Progenitor cell of endocrine pancreas (in vitro differentiated cells): ENCODE measurements at places on chromosomes 3 and 15.

GRCh38 chr15:101288905-101289513 lies 6.0 kb downstream of the SNRPA1 start:
- H3K4me1 ChIP-seq, result peaks cover 10% of the 10 kb centered on the region
- H3K27ac ChIP-seq, result peak overlapping the region; percentile 4
- no peaks in the 10 kb centered on the region for H3K27me3 ChIP-seq
- no peak for DNase-seq

DNA sequence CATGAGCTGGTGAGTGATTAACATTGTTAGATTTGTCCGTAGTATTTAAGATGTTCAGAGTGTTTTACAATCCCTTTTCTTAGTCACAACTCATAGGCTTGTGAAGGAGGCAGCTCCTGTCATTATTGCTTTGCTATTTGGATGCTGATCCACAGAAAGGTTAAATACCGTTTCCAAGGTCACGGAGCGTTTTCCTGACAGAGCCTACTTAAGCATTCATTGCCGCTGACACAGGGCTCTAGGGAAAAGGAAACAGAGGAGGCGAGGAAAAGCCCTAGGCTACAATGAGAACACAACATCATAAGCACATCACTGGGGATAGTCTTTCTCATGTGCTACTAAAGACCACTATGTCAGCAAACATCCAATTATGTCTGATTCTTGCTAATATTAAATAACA lies 38.5 kb upstream of the CPB1 start:
- peaks cover 3% of the 10 kb centered on the region for H3K4me1 ChIP-seq
- no peaks in the 10 kb centered on the region for H3K27me3 ChIP-seq
- no peak overlapping the region for H3K27ac ChIP-seq
- H3K36me3 ChIP-seq, result no peaks in the 10 kb centered on the region
- no peak overlapping the region for H3K4me3 ChIP-seq

GRCh38 chr3:136503056-136503455 lies 249.1 kb downstream of the STAG1 start:
- H3K4me3 ChIP-seq, result no peak overlapping the region
- H3K4me1 ChIP-seq, result no peaks in the 10 kb centered on the region
- DNase-seq, result no peak
- no peaks in the 10 kb centered on the region for H3K27me3 ChIP-seq
- peaks cover 9% of the 10 kb centered on the region for H3K36me3 ChIP-seq

- H3K4me3 ChIP-seq, result no peak overlapping the region
- peaks cover 3% of the 10 kb centered on the region for H3K4me1 ChIP-seq
- H3K27ac ChIP-seq, result no peak overlapping the region
- no peaks in the 10 kb centered on the region for H3K36me3 ChIP-seq
- no peak for DNase-seq
Measured at GRCh38 chr15:88719654-88720053, 80.8 kb downstream of the ISG20 start.

DNA sequence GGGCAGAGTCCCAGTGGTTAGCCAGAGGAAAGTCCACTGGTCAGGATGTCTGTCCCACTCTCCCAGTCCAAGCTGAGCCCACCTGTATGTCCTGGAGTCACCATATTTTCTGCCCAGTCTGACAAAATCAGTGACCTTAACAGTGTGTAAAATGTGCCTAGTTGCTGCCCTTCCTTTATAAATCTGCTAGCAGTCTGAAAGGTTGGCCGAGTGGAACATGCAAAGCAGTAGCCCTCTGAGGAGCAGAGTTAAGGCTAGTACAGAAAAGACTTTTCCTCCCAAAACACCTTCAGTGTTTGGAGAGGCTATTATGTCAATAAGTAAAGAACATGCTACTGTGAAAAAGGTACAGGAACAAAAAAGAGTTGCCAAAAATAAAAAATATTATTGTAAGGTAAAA lies 15.3 kb downstream of the TTC21A start:
- H3K4me1 ChIP-seq, result peaks cover 12% of the 10 kb centered on the region
- peaks cover 1% of the 10 kb centered on the region for H3K36me3 ChIP-seq
- no peak for DNase-seq
- H3K4me3 ChIP-seq, result no peak overlapping the region
- no peaks in the 10 kb centered on the region for H3K27me3 ChIP-seq
- H3K27ac ChIP-seq, result no peak overlapping the region

DNA sequence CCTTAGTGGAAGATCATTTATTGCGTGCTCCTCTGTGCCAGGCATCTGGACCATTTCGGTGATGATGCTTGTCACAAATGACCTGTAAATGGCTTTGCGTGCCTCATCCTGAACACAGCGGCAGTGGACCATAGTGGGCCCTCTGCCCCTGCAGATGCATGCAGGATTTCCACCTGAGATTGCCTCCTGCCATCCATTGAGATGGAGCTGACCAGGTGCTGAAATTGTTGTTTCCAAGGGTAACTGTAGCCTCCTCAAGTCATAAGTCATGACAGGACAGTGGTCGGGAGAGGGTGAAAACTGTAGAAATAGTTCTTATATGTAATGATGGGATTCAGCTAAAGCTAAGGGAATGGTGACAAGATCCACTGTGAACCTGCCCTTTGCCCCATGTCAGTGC lies 35.5 kb downstream of the CLSTN2 start:
- DNase-seq, result no peak
- H3K36me3 ChIP-seq, result no peaks in the 10 kb centered on the region
- H3K27ac ChIP-seq, result no peak overlapping the region
- peaks cover 23% of the 10 kb centered on the region for H3K27me3 ChIP-seq
- no peaks in the 10 kb centered on the region for H3K4me1 ChIP-seq

DNA sequence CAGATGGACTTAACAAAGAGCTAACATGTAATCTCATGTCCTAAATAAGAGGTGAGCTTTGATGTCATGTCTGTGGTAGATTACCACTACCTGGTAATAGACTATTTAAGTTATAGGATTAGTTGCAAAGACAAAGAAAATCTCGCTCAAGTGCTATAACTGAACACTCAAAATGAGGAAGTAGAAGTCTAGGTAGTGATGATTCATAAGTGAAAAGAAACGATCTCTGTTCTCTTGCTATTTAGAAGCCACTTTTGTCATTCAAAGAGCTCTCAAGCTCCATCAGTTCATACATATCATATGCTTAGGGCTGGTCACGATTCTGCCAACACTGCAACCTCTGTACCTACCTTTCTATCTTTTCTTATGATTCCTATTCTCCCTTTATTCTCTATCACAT lies 110.9 kb downstream of the EDEM1 start:
- peaks cover 12% of the 10 kb centered on the region for H3K27me3 ChIP-seq
- no peak overlapping the region for H3K4me3 ChIP-seq
- no peak overlapping the region for H3K27ac ChIP-seq

- no peaks in the 10 kb centered on the region for H3K36me3 ChIP-seq
- H3K4me1 ChIP-seq, result no peaks in the 10 kb centered on the region
- no peak for DNase-seq
Measured at GRCh38 chr3:147529551-147529950, 120.4 kb downstream of the ZIC1 start.

- H3K27me3 ChIP-seq, result peaks cover 64% of the 10 kb centered on the region
- no peak overlapping the region for H3K27ac ChIP-seq
- no peak overlapping the region for H3K4me3 ChIP-seq
- H3K4me1 ChIP-seq, result no peaks in the 10 kb centered on the region
- DNase-seq, result no peak
Measured at GRCh38 chr15:87547470-87548181, 708.9 kb downstream of the NTRK3 start.

DNA sequence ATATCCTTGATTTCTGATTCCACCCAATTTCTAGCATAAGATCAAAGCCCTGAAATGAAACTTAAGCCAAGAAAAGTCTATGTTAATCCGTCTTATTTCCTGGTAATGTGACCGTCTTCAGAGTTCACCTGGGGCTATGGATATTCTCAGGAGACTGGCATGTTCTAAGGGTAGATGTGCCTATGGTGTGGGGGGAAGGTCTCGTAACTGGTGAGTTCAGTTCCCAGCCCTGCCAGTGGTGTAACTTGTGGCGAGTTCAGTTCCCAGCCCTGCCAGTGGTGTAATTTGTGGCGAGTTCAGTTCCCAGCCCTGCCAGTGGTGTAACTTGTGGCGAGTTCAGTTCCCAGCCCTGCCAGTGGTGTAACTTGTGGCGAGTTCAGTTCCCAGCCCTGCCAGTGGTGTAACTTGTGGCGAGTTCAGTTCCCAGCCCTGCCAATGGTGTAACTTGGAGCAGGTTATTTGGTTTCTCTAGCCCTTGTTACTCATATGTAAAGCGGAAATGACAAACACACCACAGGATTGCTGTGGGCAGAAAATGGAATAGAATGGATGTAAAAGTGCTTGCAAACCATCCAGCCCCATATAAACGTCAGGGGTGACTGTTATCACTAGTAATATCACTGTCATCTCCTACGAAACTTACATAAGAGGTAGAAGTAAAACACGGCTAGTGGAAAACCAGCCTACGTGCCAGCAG lies 30.4 kb downstream of the SLC51A start:
- DNase-seq, result no peak
- H3K4me3 ChIP-seq, result no peak overlapping the region
- peaks cover 31% of the 10 kb centered on the region for H3K36me3 ChIP-seq
- no peaks in the 10 kb centered on the region for H3K4me1 ChIP-seq
- no peak overlapping the region for H3K27ac ChIP-seq
- no peaks in the 10 kb centered on the region for H3K27me3 ChIP-seq

GRCh38 chr15:29656636-29657475 lies 165.4 kb downstream of the TJP1 start:
- DNase-seq, result peak; percentile 59
- peaks cover 3% of the 10 kb centered on the region for H3K27me3 ChIP-seq
- H3K36me3 ChIP-seq, result no peaks in the 10 kb centered on the region
- H3K4me1 ChIP-seq, result peaks cover 2% of the 10 kb centered on the region
- peak overlapping the region; percentile 28 for H3K27ac ChIP-seq
- peak overlapping the region; percentile 72 for H3K4me3 ChIP-seq
